ENCODE measurements at places on chromosomes 4 and X. TPM values are rescaled to one million over a fixed set of nuclear protein-coding genes. Genes with fewer than 3 reads are reported as not detected.

Gene EPGN
- total RNA-seq = not detected

Gene MAGEA3
- total RNA-seq = 116 TPM

Gene DUSP9
- 10.2 TPM for total RNA-seq

Gene LONRF3
- total RNA-seq = 2.2 TPM

Gene POU3F4
- not detected for total RNA-seq

Gene GASK1B
- total RNA-seq = 0.23 TPM

Gene CDS1
- total RNA-seq = 1.6 TPM

Gene NPNT
- not detected for total RNA-seq

Gene ATOH1
- not detected for total RNA-seq

Gene CXCL9
- total RNA-seq = not detected

Gene CCDC160
- total RNA-seq = not detected

Measured in Daoy (cell line).